Activated CD4-positive, alpha-beta T cell treated with anti-CD3 and anti-CD28 coated beads for 4 hours (primary cell): ENCODE measurements at places on chromosomes 3 and 15.

DNA sequence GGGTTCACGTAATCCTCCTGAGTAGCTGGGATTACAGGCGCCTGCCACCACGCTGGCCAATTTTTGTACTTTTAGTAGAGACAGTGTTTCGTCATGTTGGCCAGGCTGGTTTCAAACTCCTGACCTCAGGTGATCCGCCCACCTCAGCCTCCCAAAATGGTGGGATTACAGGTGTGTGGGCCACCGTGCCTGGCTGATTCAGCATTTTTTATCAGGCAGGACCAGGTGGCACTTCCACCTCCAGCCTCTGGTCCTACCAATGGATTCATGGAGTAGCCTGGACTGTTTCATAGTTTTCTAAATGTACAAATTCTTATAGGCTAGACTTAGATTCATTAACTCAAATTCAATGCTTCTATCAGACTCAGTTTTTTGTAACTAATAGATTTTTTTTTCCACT is 9.4 kb downstream of the VHL start:
- DNase-seq: no peak

DNA sequence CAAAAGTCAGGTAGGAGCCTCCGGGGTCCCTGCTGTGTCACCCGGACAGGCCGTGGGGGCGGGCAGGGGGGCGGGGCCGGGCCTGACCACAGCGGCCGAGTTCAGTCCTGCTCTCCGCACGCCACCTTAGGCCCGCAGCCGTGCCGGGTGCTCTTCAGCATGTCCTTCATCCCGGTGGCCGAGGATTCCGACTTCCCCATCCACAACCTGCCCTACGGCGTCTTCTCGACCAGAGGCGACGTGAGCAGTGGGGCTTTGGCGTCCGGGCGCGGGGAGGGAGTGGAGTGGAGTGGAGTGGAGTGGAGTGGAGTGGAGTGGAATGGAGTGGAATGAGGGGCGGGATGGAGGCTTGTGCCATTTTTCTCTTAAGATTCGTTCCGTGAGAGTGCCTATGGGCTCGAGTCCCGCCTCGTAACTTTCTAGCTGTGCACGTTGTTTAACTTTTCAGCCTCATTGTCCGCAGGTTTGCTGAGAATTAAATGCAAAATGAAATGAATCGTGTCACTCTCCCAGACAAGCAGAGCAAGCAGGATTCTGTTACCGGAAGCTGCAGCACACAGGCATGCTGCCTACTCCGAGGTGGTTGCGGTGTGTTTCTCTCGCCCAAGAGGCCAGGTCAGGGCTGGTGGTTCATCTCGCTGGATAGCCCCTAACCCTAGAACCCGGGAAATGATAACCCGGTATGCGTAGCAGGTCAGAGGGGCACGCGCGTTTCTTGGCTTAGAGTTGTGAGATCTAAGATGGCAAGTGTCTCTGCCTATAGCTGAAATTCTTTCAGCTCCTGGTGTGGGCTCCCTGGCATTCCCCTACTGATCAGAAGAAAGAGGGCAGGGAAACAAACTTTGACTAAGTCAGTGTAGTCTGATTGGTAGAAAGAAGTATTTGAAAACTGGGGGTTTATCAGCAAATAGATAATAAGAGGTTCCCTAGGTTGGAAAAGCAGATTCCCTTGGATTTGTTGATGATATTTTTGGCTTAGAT is at the start of gene FAH:
Gene FAH, plus strand, starts transcription at position 104 of the 981 bp plus-strand sequence. Its CDS starts 56 bp downstream, at position 160.
- DNase-seq: peak; percentile 22

DNA sequence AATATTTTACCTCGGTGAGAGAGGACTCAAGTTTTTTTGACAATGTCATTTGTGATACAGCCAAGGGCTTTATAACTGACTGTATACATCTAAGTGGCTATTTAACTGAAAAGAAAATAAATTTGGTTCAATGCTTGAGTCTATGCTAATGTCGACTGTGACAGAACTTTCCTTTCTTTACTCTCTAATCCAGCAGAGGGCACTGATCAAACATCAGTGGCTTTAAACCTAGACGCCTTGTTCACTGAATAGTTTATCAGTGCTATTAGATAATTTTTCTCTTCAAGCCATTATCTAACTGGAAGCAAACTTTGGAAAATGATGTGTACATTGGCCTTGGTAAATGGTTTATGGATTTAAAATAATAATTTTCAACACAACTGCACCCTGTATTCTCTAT is 285.1 kb downstream of the CHL1 start:
- DNase-seq: no peak

DNA sequence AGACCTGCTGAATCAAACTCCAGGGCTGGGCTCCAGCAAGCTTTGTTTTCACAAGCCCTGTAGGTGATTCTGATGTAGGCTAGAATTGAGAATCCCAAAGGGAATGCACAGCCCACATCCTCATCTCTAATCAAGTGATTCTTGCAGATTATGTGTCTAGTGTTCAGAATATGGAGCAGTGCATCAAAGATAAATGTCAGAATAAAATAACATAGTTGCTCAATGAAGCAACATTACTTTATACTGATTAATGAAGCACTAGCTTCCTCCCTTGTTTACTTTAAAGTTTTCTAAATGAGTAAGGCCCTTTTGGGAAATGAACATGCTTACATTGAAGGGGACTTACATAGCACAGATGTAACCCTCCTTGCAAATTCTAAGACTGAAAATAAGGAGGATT is 39.2 kb downstream of the NUP210 start:
- DNase-seq: no peak

GRCh38 chr3:30623351-30623750 is 16.9 kb downstream of the TGFBR2 start:
- no peak for DNase-seq

- no peak for DNase-seq
These were observed 525.8 kb downstream of the SHQ1 start for GRCh38 chr3:72322264-72322976.

DNA sequence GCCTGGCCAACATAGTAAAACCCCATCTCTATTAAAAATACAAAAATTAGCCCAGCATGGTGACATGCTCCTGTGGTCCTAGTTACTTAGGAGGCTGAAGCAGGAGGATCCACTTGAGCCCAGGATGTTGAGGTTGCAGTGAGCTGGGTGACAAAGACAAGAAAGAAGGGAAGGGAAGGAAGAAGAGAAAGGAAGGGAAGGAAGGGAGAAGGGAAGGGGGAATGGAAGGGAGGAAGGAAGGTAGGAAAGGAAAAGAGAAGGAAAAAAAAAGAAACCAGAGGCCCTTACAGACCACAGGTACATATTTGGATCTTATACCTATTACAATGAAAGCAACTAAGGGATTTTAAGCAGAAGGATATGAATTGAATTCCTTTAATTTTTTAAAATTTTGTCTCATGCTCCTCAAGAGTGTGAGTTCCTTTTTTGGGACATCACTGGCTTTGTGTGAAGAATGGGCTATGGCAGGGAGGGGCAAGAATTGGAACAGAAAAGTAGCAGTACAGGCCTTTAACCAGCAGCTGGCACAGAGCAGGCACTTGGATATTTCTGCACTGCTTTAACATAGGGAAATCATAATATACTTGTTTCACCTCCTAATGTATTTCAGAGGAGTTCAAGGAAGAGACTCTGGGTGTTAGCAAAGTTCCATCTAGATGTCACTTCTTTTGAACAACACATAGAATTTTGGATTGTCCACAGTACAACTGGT is 7.9 kb downstream of the RAB27A start:
- DNase-seq: no peak

DNA sequence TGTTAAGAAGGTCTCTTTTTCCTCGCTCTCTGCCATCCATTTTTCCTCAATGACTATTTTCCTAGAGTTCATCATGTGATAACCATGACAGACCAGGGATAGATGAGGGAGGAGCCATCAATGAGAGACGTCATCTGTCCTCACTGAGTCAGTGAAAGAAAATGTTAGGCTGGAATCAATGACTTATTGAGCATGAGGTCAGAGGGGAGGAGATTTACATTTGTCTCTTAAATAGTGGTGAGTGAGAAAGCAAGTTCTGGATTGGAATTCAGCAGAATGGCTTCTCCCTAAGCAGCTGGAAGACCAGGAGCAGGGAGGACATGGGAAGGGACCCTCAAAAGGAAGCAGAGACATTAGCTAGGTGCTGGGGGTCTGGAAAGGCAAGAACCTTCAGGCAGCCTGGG is 28.2 kb upstream of the USP3 start:
- DNase-seq: no peak

DNA sequence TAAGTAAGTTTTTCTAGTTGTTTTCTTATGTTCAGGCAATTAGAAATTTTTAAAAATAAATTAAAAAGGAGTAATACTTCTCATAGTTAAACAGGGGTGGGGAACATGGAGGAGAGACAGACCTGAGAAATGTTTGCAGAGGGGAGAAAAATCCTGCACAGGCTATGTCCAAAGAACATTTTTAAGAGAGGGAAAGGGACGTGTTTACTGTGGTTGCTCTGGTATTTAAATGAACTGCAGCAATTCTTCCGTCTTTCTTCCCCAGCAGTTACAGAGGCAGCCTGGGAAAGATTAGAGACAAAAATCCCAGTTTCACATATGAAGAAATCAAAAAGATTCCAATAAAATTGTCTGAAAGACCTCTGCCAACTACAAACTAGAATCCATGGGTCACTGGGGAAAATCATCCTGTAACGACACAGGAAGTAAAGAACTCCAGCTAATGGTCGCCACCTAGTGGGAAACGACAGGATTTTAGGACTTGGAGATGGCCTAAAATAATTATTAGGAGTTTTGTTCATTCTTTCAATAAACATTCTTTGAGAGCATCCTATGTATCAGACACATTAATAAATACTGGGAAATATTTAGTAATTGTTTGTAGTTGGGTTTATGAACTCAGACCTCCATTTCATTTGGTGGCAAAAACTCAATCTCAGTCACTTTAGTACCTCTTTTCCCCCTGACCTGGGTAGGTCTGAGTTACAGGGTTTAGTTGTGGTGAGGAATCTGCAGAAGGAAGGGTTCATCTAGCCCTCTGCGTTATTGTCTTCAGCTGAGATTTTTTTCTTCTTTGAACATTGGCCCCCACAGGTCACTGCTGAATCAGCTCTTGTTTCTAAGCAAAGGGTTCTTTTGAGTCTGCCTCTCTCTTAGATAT is 69.9 kb upstream of the GOLIM4 start:
- no peak for DNase-seq

DNA sequence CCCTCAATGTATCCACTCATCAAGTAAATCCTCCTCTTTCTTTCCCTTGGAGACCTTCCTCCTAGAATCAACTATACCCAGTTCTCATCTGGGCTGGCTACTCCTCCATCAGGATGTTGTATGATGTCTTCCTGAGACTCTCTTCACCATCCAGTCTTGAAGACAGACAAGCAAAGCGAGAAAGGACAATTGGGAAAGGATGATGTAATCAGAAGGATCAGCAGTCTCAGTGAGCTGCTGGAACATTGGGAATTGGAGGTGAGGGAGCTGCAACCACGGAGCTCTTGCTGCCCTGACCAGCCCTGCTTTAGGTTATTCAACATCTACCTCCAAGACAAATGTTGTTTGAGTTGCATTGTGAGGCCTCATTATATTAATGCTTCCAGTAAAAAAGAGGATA is 48.0 kb upstream of the UBP1 start:
- no peak for DNase-seq

GRCh38 chr3:13451301-13451673 is 28.8 kb upstream of the HDAC11 start:
- peak; percentile 49 for DNase-seq
